Glutamatergic neuron (in vitro differentiated cells): ENCODE measurements at places on chromosomes 5 and 9. TPM values are rescaled to one million over a fixed set of nuclear protein-coding genes. Genes with fewer than 3 reads are reported as not detected.

The PCSK1 gene
- total RNA-seq: 11.6 TPM

The ELAVL2 gene
- 384 TPM for total RNA-seq

The SEMA6A gene
- 424 TPM for total RNA-seq

The LHX2 gene
- total RNA-seq: 6.7 TPM

The CAVIN4 gene
- 32.9 TPM for total RNA-seq

The STK10 gene
- 84.7 TPM for total RNA-seq

The SH3PXD2B gene
- 96.8 TPM for total RNA-seq

The OR1J2 gene
- not detected for total RNA-seq

The GABRA1 gene
- total RNA-seq: not detected

The DMRT3 gene
- 1.7 TPM for total RNA-seq

The TMEM161B gene
- 21.5 TPM for total RNA-seq

The INSYN2B gene
- total RNA-seq: not detected

The RGS3 gene
- total RNA-seq: 18.9 TPM

The ZDHHC11 gene
- 73.0 TPM for total RNA-seq

DNA sequence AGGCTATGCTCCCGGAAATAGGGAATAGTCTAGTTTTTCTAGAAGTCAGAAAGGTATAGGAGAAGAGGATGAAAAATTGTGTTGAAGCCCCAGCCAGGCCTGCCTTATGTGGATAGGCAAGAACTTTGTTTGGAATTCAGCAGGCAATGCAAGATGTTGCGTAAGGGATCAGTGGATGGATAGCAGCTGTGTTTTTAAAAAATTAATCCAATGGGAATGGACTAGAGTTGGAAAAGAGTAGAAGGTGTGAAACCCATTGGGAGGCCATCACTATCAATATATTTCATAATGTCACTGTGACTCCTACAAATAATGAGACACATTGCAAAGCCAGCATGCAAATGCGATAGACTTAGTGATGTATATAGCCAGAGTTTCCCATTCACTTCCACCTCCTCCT lies 281.9 kb downstream of the MARCHF11 start:
- no peak for DNase-seq

- DNase-seq: no peak
These were observed 148.0 kb downstream of the FGF1 start for GRCh38 chr5:142537938-142538337.

DNA sequence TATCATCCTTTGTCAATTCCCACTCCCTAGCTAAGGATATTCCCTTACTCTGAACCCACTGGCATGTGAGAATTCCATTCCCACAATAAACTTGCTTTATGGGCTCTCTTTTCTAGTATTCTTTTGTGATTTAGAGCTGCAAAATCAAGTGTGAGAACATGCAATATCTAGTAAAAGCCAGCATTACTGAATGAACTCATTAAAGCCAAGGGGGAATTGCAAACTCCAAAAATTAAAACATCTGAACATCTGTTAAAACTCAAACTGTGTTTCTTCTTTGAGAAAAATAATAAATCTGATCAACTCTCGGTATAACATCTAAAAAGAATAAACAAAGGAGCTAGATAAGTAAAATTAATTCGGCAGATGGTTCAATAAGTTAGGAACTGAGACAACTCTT lies 53.1 kb upstream of the MPDZ start:
- no peak for DNase-seq

GRCh38 chr5:34648840-34649158 lies 7.3 kb upstream of the RAI14 start:
- DNase-seq: no peak

DNA sequence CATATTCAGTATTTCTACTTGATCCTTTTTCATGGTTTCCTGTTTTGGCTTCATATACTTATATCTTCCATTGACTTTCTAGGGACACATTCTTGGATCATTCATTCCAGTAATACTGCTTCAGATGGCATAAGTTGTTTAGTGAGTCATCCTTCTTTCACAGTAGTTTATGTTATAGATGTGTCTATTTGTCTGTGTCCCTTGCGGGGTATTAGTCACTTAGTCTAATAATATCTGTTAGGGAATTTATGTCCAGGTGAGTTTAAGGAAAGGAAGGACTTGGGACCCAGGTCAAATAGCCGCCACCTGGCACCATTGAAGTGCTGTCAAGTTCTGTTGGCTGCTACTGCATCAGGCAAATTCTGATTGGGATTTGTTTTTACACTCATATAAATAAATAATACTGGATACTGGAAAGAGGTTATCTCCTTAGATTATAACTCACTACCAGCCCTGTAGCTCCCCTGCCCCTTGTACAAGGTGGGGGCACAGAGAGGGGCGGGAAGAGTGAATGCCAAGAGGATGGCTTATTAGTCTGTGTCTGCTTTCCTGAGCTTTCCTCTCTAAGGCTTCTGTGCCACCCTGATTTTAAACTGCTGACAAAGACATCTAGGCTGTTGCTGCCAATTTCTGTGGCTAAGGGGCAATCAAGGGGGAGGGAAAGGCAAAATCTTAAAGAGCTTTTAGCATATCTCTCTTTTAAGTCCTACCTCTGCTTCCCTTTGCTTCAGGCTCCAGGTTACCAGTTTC lies 64.9 kb downstream of the CDC42SE2 start:
- no peak for DNase-seq

- DNase-seq: no peak
These were observed 214.1 kb upstream of the ADCY2 start for GRCh38 chr5:7181841-7182240.

DNA sequence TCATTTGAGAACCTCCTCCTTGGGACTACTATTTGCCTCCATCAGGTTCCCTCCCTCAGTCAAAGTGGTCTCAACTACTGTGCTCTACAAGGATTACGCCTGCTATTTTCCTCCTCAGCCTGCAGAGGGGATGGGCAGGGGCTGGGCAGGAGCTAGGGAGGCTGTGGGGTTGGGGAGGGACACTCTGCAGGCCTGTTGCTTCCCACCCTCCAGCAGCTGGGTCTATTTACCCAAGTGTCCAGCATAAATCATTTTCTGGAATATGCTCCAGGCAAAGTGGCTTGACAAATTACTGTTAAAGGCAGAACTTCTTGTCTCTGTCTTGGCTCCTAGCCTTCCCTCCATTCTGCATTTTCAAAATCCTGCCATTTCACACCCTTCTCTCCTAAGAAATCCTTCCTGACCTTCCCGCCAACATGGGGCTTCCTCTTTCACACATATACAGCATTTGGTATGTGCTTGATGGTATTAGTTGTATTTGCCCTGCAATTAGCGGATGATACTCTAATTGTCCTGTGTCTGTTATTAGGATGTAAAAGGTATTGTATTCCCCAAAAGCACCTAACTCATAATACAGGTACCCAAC lies 106.7 kb downstream of the EFNA5 start:
- DNase-seq: no peak

DNA sequence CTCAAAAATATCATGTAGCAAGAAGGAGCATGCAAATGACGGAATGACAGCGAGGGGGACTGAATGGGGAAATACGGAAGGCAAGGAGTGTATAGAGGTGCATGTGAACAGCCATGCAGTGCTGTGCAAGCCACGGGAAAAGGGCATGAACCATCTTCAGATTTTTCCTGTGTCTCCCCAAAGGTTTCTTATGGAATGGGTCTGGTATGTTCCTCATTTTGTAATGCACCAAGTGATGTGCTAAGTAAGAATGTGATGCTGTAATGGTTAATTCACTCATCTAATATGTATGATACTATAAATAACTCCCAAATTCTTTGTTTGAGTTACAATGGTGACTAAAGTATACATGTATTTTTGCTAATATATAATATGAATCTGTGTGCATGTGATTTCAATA lies 99.0 kb upstream of the DAB2 start:
- no peak for DNase-seq

GRCh38 chr9:36401164-36401740 lies 1.2 kb upstream of the RNF38 start:
- DNase-seq: no peak

GRCh38 chr9:120481846-120482245 lies 98.1 kb downstream of the CDK5RAP2 start:
- DNase-seq: no peak

DNA sequence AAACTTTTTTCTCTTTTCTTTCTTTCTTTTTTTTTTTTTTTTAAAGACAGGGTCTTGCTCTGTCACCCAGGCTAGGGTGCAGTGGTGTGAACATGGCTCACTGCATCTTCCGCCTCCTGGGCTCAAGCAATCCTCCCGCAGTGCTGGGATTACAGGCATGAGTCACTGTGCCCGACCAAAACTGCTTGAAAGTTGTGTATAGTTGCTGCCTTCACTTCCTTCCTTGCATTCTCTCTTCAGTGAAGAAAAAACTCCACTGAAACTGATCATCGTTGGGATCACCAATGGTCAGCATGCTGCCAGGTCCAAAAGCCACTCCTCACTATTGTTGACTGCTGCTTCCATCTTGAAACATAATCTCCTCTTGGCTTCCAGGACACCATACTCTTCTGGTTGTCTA lies 66.6 kb upstream of the CTNNA1 start:
- no peak for DNase-seq

GRCh38 chr5:178323961-178324360 lies 91.4 kb upstream of the PHYKPL start:
- DNase-seq: no peak

DNA sequence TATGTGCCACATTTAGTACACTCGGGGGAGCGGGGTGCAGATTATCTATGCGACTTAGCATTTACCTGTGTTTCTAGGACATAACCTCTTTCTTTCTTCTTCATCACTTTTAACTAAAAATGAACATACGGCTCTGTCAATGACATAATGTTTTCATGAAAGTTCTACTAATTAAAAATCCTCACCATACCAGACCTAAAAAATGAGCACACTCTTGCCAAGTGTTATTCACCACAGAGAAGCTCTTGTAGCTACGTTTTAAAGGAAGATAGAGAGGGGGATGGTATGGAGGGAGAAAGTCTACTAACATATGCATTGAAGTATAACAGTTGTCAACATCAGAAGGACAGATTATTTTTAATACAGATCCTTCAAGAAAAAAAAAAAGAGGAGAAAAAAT lies 1.6 kb downstream of the CDH10 start:
- DNase-seq: no peak

DNA sequence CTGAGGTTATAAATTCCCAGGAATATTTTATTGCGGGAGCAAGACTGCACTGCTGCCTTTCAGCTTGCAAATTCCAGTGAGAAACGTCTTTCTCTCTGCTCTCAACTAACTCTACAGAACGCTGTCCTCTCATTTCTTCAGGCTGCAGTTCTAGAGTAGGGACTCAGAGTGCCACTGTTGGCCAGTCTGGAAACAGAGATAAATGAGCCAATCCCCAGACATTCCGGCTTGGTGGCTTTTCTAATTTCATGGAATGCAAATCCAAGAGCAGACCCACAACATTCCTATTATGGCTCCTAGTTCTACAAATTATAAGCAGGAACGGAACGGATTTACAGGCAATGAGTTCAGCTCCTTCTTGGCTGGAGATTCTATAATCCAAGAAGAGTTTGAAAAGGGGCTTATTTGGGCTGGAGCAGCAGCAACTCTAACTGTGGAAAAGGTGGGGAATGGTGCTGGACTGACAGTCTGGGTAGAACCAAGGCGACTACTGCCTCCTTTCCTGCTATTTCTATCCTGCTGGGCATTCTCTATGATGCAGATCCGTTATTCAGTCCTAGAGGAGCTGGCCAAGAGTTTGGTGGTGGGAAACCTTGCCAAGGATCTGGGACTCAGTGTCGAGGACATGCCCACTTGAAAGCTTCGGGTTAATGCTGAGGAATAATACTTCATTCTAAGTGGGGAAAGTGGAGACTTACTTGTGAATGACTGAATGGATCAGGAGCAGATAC lies 9.3 kb downstream of the PCDHGA12 start:
- DNase-seq: no peak

DNA sequence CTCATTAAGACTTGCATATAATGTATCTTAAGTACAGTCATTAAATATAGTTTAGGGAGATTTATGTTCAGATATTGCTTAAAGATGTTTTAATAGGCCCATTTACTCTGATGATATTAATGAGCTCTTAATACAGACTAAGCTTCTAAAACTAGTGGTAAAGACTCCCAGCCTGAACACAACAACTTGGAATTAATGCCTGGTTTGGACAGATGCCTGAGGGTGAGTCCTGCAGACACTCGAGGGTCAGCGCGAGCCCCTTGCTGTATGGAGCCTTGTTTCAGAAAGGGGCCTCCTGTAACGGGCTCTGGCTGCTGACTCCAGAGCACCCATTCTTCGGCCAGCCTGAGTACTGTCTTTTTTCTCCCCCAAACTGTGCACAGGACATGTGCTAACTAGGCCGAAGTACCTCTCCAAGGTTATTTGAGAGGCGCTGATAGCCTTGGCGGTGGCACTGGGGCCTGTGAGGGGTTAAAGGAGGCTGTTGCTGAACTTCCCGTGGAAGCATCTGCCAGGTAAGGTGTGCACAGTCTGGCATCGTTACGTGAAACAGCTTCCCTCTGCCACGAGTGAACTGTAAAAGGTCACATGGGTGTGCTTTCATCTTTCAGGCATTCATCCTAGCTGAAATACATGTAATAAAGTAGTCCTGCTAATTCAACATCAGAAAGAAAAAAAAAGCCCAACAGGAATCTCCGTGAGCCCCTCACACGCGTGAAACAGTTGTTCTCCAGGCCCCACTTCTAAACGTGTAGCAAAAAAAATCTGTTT lies 113.4 kb downstream of the MVB12B start:
- no peak for DNase-seq

- no peak for DNase-seq
These were observed 2.5 kb upstream of the EDF1 start for GRCh38 chr9:136868644-136869043.

- no peak for DNase-seq
These were observed 15.3 kb downstream of the WHRN start for GRCh38 chr9:114489928-114490327.

- no peak for DNase-seq
These were observed 177.3 kb downstream of the RAB3C start for GRCh38 chr5:58760222-58760621.

DNA sequence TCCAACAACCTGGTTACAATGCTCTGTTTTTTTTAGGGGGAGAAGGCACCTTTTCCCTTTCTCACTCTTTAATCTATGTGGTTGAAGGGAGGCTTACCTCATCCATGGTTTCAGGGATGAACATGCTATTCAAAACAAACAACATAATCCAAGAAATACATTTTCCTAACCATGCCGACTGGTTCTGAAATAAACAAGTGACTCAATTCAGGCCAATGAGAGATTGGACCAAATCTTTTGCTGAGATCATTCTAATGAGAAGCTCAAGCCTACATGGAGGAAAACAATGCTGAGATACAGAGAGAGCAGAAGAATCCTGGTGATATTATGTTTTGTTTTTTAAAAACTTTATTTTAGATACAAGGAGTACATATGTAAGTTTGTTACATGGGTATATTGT lies 46.8 kb upstream of the ELL2 start:
- no peak for DNase-seq

DNA sequence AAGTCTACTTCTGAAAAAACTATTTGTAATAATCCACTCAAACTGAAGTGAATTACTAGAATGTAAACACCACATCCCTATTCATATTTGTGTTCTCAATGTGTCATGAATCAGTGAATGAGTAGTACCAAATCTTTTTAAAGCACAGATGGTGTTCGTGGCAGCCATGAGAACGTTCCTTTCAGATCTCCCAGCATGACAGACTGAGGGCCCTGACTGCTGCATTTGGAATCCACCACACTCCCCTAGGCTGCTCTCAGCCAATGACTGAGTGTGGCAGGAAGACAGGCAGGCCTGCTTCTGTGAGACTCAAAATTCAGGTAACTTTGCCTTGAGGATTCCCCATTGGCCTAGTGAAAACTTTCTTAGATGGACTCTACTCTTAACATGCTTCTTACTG lies 10.9 kb upstream of the JMY start:
- no peak for DNase-seq
